ENCODE measurements at places on chromosomes 1 and 21. TPM values are rescaled to one million over a fixed set of nuclear protein-coding genes. Genes with fewer than 3 reads are reported as not detected.
A peak's percentile ranks its signal among the peaks of the same experiment; 100 is the strongest.

The HSD3B2 gene
- not detected for total RNA-seq

The FCRL6 gene
- total RNA-seq: 3.2 TPM

The PLEKHA6 gene
- 7.1 TPM for total RNA-seq

The RAB7B gene
- 7.0 TPM for total RNA-seq

The HFM1 gene
- 0.64 TPM for total RNA-seq

The TNFRSF8 gene
- total RNA-seq: 1.8 TPM

The FCRL2 gene
- 0.20 TPM for total RNA-seq

The PCNX2 gene
- 6.8 TPM for total RNA-seq

- H3K27ac ChIP-seq: no peak overlapping the region
- no peak for DNase-seq
- no peaks in the 10 kb centered on the region for H3K4me1 ChIP-seq
- no peak overlapping the region for H3K4me3 ChIP-seq
- H3K36me3 ChIP-seq: no peaks in the 10 kb centered on the region
- H3K27me3 ChIP-seq: no peaks in the 10 kb centered on the region
Measured at GRCh38 chr1:152626744-152627143, 3.8 kb upstream of the LCE3A start.

DNA sequence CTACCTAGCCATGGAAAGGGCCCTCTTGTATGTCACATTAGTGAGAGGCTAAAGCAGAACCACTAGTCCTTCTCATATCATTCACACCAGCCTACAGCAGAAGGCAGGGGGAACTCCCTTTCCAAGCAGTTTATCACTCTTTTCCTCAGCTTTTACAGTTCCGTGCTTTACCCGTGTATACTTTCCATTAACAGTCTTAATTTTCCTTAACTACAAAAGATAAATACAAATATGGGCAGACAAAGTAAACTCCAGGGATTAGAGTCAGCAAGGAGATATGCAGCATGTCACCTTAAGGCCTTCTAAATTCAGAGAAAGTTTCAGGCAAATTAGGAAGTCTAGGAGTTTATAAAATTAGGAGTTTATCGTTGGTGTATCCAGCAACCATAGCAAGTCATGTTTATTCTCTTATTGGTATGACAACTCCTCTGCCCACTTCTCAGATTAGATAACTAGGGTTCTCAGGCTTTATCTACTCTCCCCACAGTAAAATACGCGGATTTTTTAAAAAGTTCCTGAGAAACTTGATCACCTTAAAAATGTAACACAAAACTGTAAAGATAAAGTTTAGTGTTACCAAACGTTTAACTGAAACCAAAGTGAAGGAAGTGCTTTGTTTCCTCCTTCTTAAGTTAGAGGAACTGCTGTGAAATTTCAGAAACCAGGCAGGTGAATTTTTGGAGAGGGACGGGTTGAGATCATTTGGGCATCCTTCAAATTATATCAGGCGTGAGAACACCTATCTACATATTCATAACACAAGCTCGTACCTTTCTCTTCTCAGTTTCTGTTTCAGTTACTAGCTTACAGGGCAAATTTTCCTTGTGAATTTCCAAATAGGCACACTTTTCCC is 42.7 kb upstream of the SLC19A2 start:
- H3K27ac ChIP-seq: peak overlapping the region; percentile 75
- peak overlapping the region; percentile 6 for H3K4me3 ChIP-seq
- no peak for DNase-seq
- H3K4me1 ChIP-seq: no peaks in the 10 kb centered on the region
- H3K27me3 ChIP-seq: no peaks in the 10 kb centered on the region
- no peaks in the 10 kb centered on the region for H3K36me3 ChIP-seq

DNA sequence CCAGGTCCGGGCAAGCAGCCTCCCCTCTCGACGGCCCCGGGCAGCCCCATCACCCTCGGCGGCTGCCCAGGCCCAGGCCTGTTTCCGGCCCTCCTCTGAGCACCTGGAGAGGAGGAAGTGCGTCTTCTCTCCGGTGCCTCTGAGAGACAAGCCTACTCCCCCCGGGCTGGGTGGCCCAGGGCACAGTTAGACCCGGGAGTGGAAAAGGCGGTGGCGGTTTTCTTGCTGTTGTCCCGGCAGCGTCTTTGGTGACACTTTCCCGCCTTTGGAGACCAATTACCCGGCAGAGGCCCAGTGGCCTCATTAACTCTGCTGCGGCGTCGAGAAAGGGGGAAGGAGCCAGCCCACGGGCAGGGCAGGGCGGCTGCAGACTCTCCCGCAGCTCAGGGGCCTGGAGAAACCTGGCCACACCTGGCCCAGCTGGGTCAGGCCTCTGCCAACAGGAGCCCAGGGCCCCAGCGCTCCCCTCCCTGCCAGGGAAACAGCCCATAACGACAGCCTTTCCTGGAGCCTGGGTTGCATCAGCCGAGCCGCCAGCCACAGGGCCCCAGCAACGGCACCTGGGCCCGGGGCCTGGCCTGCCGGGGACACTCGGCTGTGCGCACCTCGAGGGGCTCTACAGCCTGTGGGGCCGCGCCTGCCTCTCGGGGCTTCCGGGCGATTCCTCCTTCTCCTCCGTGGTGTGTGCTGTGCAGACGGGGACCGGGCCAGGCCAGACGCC is 28.4 kb upstream of the C1orf159 start:
- peak; percentile 81 for DNase-seq
- no peak overlapping the region for H3K4me3 ChIP-seq
- no peaks in the 10 kb centered on the region for H3K27me3 ChIP-seq
- H3K27ac ChIP-seq: peak overlapping the region; percentile 65
- H3K4me1 ChIP-seq: no peaks in the 10 kb centered on the region

DNA sequence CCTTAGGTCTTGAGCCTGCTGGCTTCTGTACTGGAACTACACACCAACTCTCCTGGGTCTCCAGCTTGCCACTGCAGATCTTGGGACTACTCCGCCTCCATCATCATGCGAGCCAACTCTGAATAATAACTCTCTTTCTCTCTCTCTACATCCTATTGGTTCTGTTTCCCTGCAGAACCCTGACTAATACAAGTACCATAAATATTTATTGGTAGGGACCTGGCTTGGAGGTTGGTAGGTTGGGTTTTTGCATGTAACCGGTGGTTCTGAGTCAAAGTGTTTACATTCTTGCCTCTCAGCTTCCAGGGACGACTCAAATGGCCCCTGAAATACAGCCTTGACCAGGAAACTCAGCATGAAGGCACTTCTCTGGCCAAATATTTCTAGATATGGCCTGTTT is 110.4 kb downstream of the KCND3 start:
- H3K27me3 ChIP-seq: no peaks in the 10 kb centered on the region
- H3K36me3 ChIP-seq: no peaks in the 10 kb centered on the region
- no peaks in the 10 kb centered on the region for H3K4me1 ChIP-seq
- H3K4me3 ChIP-seq: no peak overlapping the region

- no peaks in the 10 kb centered on the region for H3K27me3 ChIP-seq
- H3K27ac ChIP-seq: no peak overlapping the region
- peaks cover 15% of the 10 kb centered on the region for H3K4me1 ChIP-seq
- H3K4me3 ChIP-seq: no peak overlapping the region
- H3K36me3 ChIP-seq: no peaks in the 10 kb centered on the region
Measured at GRCh38 chr1:109191377-109191776, 22.3 kb upstream of the SARS1 start.

- DNase-seq: no peak
- H3K36me3 ChIP-seq: no peaks in the 10 kb centered on the region
- no peak overlapping the region for H3K27ac ChIP-seq
- no peaks in the 10 kb centered on the region for H3K4me1 ChIP-seq
- no peak overlapping the region for H3K4me3 ChIP-seq
Measured at GRCh38 chr1:2445162-2445822, 30.8 kb upstream of the PLCH2 start.

DNA sequence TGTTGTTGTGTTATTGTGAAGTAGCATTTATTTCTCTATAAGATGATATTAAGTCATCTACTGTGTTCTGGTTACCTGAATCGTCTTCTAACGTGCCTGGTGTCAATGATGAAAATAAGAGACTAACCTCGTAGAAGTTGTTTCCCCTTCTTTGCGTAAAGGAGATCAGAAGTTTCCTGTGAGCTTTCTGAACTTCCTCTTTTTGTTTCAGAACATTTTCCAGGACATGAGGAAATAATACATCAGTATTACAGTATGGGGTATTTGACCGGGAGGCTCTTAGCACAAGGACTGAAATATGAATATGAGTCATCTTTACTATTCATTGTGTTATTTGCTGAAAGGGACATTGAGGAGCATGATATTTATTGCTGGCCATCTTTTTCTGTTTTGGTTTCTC is 1.3 kb downstream of the ST6GALNAC3 start:
- H3K27ac ChIP-seq: peak overlapping the region; percentile 58
- no peaks in the 10 kb centered on the region for H3K27me3 ChIP-seq
- H3K36me3 ChIP-seq: no peaks in the 10 kb centered on the region
- H3K4me1 ChIP-seq: peaks cover 6% of the 10 kb centered on the region

- H3K4me1 ChIP-seq: no peaks in the 10 kb centered on the region
- H3K4me3 ChIP-seq: no peak overlapping the region
- H3K27me3 ChIP-seq: no peaks in the 10 kb centered on the region
- H3K27ac ChIP-seq: no peak overlapping the region
- no peak for DNase-seq
- no peaks in the 10 kb centered on the region for H3K36me3 ChIP-seq
Measured at GRCh38 chr21:17658931-17659330, 46.2 kb upstream of the BTG3 start.

DNA sequence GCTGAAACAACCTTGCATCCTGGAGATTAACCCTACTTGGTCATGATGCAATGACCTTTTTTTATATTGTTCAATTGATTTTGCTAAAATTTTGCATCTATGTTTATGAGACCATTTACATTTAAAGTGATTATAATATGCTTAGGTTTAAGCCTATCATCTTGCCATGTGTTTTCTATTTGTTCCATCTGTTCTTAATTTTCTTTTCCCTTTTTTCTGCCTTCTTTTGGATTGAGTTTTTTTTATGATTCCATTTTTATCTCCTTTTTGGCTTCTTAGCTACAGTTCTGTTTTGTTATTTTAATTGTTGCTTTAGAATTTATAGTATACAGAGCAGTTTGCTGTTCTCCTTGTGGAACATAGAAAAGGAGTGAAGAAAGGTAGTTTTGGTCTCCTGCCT is 385.1 kb upstream of the USP24 start:
- H3K27ac ChIP-seq: no peak overlapping the region
- no peaks in the 10 kb centered on the region for H3K36me3 ChIP-seq
- H3K27me3 ChIP-seq: no peaks in the 10 kb centered on the region
- no peak overlapping the region for H3K4me3 ChIP-seq

GRCh38 chr1:87759421-87760087 is 430.9 kb downstream of the LMO4 start:
- H3K36me3 ChIP-seq: no peaks in the 10 kb centered on the region
- no peak overlapping the region for H3K4me3 ChIP-seq
- no peaks in the 10 kb centered on the region for H3K4me1 ChIP-seq
- no peaks in the 10 kb centered on the region for H3K27me3 ChIP-seq

GRCh38 chr1:41618066-41618825 is 133.8 kb upstream of the EDN2 start:
- peak; percentile 93 for DNase-seq
- H3K4me3 ChIP-seq: no peak overlapping the region
- H3K27me3 ChIP-seq: no peaks in the 10 kb centered on the region
- no peaks in the 10 kb centered on the region for H3K36me3 ChIP-seq
- H3K4me1 ChIP-seq: peaks cover 44% of the 10 kb centered on the region
- peak overlapping the region; percentile 28 for H3K27ac ChIP-seq

GRCh38 chr21:44462086-44462833 is 7.0 kb downstream of the LRRC3 start:
- H3K27me3 ChIP-seq: no peaks in the 10 kb centered on the region
- H3K4me1 ChIP-seq: no peaks in the 10 kb centered on the region
- H3K36me3 ChIP-seq: no peaks in the 10 kb centered on the region
- no peak overlapping the region for H3K4me3 ChIP-seq
- no peak for DNase-seq

DNA sequence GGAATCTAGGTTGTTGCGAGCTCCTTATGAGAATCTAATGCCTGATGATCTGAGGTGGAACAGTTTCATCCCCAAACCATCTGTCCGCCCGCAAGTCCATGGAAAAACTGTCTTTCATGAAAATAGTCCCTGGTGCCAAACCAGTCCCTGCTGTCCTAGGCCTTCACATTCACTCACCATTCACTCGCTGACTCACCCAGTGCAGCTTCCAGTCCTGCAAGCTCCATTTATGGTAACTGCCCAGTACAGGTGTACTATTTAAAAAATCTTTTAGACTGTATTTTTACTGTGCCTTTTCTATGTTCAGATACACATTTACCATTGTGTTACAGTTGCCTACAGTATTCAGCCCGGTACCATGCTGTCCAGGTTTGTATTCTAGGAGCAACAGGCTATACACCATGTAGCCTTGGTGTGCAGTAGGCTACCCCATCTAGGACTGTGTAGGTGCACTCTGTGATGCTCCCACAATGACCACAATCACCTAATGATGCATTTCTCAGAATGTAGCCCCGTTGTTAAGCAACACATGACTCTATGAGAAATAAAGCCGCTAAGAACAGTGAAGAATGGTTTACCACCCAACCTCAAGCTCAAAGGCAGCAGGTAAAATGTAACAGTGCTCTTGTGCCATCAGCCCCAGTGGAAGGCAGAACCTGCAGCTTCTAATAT is 2.4 kb downstream of the ECHDC2 start:
- no peaks in the 10 kb centered on the region for H3K4me1 ChIP-seq
- DNase-seq: no peak
- peak overlapping the region; percentile 11 for H3K27ac ChIP-seq
- H3K27me3 ChIP-seq: no peaks in the 10 kb centered on the region

GRCh38 chr1:247110627-247111258 is 6.6 kb upstream of the ZNF669 start:
- H3K36me3 ChIP-seq: no peaks in the 10 kb centered on the region
- H3K4me1 ChIP-seq: peaks cover 6% of the 10 kb centered on the region
- H3K4me3 ChIP-seq: peak overlapping the region; percentile 65
- peak overlapping the region; percentile 80 for H3K27ac ChIP-seq

- H3K36me3 ChIP-seq: no peaks in the 10 kb centered on the region
- H3K27me3 ChIP-seq: no peaks in the 10 kb centered on the region
- H3K4me3 ChIP-seq: no peak overlapping the region
- peak; percentile 28 for DNase-seq
Measured at GRCh38 chr1:226572325-226572726, 23.8 kb downstream of the STUM start.

- no peaks in the 10 kb centered on the region for H3K36me3 ChIP-seq
- DNase-seq: no peak
- H3K4me3 ChIP-seq: no peak overlapping the region
- H3K4me1 ChIP-seq: no peaks in the 10 kb centered on the region
Measured at GRCh38 chr1:98500324-98500723, 161.2 kb upstream of the SNX7 start.

DNA sequence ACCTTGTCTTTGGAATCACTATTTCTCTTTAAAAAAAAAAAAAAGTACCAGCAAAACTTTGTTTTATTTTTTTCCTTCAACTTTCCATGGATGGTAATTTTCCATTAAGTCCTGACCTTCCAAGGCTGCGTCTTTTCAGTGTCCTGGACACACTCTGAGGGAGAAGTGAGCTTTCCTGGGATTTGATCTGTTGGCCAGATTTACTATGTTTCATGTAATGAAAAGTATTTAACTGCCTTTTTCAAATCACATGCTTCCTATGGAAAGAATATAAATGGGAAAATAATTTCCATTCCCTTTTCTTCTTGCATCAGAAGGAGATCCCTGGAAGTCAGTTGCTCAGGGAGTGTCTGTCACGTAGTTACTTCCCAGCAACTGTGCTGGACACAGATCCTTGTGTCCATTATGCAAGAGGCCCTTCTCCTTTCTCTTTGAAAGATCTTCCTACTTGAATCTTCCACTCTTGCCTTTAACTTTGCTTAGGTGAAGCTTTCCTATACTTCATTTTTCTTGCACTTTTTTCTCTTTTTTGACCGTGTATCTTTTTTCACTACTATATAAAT is 59.3 kb downstream of the CENPF start:
- no peaks in the 10 kb centered on the region for H3K36me3 ChIP-seq
- H3K4me3 ChIP-seq: no peak overlapping the region
- H3K27me3 ChIP-seq: no peaks in the 10 kb centered on the region
- no peak overlapping the region for H3K27ac ChIP-seq

Measured in upper lobe of right lung (tissue), 1 donor.